ENCODE measurements at places on chromosomes 2 and 18. TPM values are rescaled to one million over a fixed set of nuclear protein-coding genes. Genes with fewer than 3 reads are reported as not detected.

DNA sequence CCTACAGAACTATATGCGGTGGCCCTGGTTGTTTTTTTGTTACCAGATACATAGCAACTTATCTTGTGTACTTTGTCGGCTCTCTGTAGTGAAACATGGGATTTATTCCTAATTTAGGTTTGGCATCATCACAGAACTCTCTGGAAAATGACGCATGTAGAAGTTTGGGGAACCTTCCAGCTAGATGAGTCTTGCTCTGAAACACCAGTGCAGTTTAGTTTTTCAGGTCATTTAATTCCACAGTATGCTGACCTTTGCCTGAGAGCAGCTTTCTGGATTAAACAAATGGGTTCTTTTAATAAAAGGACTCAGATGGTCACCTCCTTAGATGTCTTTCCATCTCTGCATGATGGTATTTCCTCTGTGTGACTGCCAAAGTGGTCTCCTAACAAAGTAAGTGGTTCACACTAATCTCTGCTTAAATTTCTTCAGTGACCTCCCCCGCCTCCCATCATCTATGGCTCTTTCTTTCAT is 39.9 kb downstream of the MYO3B start:
- no peak for DNase-seq

DNA sequence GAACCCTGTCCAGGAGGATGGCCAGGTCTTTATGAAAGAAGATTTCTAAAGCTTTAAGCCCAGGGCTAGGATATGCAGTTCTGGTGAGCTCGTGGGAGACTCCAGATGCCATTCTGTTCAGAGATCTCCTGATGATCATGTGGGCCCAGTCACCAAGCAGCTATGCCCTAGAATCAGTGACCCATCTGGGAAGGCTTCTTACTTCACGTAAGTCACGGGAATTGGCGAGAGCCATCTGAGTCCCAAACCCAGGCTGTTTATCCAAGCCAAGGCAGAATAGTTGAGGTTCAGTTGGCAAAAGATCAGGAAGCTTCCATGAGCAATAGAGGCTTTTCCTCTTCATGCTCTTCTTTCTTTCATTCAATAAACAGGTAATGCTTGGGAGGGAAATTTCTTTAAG is 23.9 kb downstream of the ANTXR1 start:
- no peak for DNase-seq

DNA sequence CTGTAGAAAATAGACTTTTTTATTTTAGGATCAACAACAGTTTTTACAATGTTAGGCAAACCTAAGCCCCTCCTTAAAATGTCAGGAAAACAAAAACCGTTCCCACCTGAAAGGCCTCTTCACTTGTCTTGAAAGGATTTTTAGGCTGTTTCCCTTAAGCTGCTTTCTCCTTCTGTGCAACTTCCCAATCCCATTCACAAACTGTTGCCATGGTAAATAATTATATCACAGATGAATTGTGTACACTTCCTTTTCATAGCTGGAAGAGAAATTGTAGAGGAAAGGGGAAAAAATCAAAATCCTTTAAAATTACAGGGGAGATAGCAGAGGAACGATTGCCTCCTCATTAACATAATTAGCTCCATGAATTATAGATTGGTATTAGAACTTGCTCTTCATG is 1488.0 kb upstream of the CELF4 start:
- DNase-seq, result no peak

Gene MAL
- 2.4 TPM for total RNA-seq

DNA sequence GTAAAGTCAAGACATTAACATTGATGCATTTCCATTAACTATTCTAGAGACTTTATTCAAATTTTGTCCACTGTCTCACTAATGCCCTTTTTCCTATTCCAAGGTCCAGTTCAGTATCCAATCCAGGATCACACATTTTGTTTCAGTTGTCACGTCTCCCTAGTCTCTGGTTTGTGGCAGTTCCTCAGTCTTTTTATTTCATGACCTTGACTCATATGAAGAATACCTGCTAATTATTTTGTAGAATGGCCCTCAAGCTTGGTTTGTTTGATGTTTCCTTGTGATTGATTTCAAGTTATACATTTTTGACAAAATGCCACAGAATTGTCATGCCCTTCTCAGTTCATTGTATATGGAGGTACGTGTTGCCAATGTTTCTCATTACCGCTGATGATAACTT is 145.2 kb downstream of the FHOD3 start:
- DNase-seq, result no peak

DNA sequence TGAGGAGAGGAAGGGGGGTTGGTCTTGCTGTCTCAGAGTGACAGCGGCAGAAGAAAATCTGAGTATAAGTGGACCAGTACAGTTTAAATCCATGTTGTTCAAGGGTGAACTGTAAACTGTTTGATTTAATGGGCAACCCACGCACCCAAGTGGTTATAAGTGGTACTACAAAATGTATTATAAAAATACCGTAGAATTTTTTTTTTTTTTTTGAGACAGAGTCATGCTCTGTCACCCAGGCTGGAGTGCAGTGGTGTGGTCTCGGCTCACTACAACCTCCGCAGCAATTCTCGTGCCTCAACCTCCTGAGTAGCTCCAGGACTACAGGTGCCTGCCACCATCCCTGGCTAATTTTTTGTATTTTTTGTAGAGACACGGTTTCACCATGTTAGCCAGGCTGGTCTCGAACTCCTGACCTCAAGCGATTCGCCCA is 2.1 kb upstream of the CHCHD5 start:
- peak; percentile 29 for DNase-seq

DNA sequence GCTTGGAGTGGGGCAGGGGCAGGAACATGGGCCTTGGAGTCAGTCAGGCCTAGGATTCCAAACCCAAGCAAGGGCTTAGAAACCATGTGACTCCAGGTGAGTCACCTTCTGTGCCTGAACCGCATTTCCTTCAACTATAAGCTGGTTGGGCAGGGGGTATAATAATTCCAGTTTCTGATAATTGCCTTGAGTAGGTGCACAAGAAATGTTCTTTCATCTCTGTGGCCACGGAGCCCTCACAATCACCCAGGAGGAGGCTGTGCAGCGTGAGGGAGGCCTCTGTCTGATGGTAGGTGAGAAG is 112.1 kb upstream of the HAAO start:
- no peak for DNase-seq

Gene STON1
- 15.7 TPM for total RNA-seq

Gene ITGB1BP1
- total RNA-seq, result 39.1 TPM

GRCh38 chr2:111068435-111069058 is 52.2 kb upstream of the BCL2L11 start:
- DNase-seq, result no peak

DNA sequence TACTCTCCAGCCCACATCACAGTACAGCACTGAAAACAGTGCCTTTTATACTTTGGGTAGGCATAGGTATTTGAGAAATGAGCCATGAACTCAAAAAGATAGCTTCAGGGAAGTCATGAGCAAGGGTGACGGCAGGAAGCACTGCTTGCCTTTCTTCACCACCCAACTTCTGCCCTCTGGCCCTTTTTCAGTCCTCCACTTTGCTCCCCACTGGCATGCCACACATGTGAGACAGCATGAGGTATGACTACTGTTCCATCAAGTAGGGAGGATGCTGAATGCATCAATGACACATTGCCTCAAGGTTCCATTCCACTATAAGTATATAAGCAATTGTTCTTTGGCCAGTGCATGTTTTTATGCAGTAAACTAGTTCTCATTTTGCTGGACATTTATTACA is 373.0 kb downstream of the NRXN1 start:
- DNase-seq, result no peak

DNA sequence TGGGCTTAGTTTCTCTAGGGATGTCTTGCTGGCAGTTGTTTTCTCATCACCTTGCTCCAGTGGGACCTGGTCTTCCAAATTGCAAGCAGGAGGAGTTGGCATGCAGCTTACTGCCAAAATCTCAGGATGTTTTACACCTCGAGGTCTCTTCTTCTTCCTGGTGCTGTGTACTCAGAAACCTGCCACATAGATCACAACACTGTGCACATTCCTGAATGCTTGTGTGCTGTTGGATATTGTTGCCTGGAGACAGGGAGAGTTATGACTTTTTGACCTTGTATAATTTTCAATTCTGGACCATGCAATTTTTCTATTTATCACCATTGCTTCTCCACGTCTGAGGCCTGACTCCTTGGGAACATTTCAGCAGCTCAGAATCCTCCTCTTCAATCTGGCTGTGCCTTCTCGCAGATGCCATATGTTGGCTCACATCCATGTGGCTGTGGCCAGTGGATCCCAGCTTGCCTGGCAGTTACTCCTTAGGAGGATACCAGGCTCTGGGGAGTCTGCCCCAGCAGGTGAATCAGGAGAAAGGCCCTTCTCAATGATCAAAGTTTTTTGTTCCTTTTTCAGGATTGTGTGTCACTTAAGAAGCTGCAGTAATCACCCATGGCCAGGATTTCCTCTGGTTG is 489.3 kb downstream of the TSN start:
- DNase-seq, result no peak

GRCh38 chr2:54074606-54075341 is 40.6 kb upstream of the ACYP2 start:
- DNase-seq, result no peak

Gene FASTKD1
- 29.5 TPM for total RNA-seq

Gene SFT2D3
- total RNA-seq, result 5.6 TPM

- peak; percentile 97 for DNase-seq
These were observed at the start of gene SPRED2 for GRCh38 chr2:65432227-65433190. Gene SPRED2 (minus strand): TSS chr2:65432599. CDS start chr2:65431987, 612 bp downstream.

DNA sequence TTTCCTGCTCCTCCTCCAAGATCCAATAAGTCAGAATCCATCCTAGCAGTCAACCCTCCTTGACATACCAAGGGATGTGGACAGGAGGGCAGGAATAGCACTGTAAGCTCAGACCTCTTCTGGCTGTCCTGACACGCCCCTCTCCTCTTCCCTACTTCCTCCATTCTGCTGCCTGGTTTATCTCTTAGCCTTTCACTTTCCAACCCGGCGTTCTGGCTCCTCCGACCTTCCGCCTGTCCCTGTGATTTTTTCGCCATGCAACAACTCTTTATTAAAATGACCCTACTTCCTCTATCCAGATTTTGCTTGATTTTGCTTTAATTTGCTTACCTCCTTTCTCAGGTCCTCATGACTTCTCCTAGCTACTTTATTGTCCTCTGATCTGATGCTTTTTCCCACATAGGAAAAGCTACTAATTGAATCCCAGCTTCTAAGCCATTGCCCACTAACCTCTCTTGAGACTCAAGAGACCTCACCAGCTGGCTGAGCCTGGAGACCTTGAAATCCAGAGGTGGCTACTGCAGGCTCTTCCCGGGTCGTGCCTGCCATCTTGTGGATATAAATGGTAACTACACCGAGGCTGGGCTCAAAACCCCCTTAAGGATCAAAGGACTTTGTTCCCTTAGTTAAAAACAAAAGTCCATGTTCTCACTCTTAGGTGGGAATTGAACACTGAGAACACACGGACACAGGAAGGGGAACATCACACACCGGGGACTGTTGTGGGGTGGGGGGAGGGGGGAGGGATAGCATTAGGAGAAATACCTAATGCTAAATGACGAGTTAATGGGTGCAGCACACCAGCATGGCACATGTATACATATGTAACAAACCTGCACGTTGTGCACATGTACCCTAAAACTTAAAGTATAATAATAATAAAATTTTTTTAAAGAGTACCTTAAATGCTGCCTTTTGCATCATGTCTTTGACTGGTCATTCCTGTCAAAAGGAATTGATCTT is 139.4 kb downstream of the AKAIN1 start:
- DNase-seq, result peak; percentile 45

- DNase-seq, result no peak
These were observed 102.2 kb downstream of the DLGAP1 start for GRCh38 chr18:4352746-4353551.

- peak; percentile 5 for DNase-seq
These were observed 857 bp downstream of the DYM start for GRCh38 chr18:49459404-49460171.

Gene EFHD1
- 2.7 TPM for total RNA-seq

- no peak for DNase-seq
These were observed 30.5 kb upstream of the MRPS9 start for GRCh38 chr2:105007367-105007766.

Gene GPD2
- 29.7 TPM for total RNA-seq

DNA sequence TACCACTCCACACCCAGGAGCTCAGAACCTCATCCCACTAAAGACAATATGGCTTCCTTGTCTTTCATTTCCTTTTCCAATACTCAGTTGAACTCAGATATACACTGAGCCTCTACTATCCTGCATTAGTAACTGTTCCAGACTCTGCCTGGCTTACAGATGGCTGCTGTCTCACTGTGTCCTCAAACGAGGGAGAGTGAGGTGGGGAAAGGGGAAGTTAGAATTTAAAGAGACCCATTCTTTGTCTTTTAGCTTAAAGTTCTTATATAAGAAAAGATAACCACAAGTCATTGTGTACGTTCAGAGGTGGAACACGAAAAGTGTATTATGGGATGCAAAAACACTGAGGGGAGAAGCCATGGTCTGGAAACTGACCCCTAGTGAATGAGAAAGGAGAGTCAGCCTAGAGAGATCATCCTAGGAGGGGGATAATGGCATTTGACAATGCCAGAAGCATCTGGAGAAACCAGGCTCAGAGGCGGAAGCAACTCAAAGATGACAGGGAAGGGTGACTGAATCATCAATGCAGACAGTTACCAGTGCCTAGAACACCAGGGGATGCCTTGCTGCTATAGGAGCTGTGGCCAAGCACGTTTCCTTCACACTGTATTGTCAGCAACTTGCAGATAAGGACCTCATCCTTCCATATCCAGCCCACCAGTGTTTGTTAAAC is 170.7 kb downstream of the CYRIA start:
- DNase-seq, result no peak

Gene RUFY4
- total RNA-seq, result 0.10 TPM

GRCh38 chr2:150885236-150885635 is 376.4 kb downstream of the RBM43 start:
- no peak for DNase-seq

Data from skin of body (tissue), 3 donors.